RPMI7951 (cell line): ENCODE measurements at places on chromosomes 11 and 22. TPM values are rescaled to one million over a fixed set of nuclear protein-coding genes. Genes with fewer than 3 reads are reported as not detected.

DNA sequence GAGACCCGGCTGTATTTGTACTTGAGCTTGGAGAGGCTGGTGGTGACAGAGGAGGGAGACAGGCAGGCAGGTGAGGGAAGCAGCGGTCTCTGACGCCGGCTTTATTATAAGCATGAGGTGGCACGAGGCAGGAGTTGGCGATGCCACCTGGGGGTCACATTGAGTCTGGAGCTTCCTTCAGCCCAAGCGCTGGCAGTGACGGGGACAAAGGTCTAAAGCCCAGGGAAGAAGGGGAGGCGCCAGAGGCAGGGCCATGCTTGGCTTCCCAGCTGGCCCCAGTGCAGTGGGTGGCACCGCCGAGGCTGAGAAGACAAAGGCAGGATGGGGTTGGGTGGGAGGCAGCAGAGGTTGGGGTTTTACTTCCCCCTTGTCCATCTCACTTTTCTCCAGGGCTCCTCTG, 4.5 kb downstream of the FXYD2 start:
- no peak for DNase-seq

- DNase-seq: peak; percentile 7
These were observed 9.6 kb downstream of the BACE1-AS start for GRCh38 chr11:117300773-117301172.

DNA sequence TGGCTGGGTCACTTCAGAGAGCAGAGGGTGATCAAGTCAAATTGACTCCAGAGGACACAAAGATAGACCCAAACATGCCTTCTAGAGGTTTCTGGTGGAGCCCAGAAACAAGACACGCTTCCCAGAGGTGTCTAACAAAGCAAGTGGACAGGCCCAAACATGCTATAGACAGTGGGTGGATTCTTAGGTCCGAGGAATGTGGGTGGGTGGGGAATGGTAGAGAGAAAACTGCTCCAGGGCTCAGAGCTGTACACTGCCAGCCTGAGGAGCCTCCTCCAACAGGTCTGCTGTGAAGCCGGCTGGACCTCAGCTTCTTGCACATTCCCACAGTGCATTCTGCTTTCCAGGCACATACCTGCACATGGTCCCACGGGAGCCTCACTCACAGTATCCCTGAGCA, 116.8 kb upstream of the NECTIN1 start:
- no peak for DNase-seq

Gene YPEL4
- total RNA-seq: 0.20 and 1.1 TPM in 2 replicates

DNA sequence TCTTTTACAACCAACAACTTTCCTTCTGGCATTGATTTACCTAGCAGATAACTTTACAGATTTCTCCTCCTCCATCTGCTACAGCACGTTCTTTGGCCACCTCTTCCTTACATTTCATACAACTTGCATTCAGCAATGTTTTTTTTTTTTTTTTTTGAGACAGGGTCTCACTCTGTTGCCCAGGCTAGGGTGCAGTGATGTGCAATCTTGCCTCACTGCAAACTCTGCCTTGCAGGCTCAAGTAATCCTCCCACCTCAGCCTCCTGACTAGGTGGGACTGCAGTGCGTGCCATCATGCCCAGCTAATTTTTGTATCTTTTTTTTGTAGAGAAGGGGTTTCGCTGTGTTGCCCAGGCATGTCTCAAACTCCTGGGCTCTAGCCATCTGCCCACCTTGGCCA, 6.5 kb downstream of the PDE3B start:
- no peak for DNase-seq

DNA sequence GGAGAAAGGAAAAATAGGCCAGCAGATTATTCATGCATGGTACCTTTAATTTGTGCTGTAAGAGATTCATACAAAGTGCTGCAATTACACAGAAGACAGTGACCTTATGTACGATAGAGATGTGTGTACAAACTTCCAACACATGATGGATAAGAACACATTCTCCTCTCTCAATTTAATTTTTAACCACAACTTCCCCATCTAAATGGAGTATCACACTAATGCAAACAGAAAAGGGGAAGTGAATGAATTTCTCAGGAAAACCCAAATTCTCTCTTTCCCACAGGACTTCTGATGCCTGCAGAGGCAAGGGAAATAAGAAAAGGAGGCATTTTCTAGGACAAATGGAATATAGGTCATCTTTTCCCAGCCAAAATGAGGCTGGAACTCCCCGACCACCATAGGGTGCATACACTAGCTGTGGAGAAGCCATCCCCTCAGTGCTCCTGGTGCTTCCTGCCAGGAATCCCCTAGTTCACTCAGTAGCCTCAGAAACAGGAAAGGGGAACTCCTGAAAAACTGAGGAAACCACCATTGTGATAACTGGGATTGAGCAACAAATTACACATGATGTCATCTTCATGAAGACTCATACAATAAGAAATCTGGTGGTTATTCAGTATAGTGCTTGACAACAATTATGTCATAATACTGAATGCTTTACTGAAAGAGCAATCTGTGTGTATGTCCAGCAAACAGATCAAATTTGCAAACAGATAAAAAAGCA, 22.4 kb downstream of the MMP10 start:
- peak; percentile 44 for DNase-seq

Gene ASCL2
- total RNA-seq: not detected in 2 replicates

Gene APOL2
- 25.6 and 37.0 TPM in 2 replicates for total RNA-seq

- no peak for DNase-seq
These were observed 23.5 kb downstream of the PITPNB start for GRCh38 chr22:27895600-27895999.

DNA sequence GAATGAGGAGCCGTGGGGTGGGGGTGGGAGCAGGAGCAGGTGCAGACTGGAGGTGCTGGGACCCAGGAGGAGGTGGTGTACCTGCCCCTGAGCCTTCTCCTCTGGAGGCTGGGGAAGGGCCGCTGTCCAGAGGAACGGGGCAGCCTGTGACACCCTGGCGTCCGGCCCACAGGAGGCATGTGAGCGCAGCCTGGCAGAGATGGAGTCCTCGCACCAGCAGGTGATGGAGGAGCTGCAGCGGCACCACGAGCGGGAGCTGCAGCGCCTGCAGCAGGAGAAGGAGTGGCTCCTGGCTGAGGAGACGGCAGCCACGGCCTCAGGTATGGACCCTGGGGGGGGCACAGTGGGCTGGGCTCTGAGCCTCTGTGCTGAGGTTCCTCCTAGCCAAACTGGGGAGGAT, 42.2 kb upstream of the GCAT start:
- no peak for DNase-seq

- no peak for DNase-seq
These were observed 145.9 kb downstream of the GRIK4 start for GRCh38 chr11:120657306-120658070.

DNA sequence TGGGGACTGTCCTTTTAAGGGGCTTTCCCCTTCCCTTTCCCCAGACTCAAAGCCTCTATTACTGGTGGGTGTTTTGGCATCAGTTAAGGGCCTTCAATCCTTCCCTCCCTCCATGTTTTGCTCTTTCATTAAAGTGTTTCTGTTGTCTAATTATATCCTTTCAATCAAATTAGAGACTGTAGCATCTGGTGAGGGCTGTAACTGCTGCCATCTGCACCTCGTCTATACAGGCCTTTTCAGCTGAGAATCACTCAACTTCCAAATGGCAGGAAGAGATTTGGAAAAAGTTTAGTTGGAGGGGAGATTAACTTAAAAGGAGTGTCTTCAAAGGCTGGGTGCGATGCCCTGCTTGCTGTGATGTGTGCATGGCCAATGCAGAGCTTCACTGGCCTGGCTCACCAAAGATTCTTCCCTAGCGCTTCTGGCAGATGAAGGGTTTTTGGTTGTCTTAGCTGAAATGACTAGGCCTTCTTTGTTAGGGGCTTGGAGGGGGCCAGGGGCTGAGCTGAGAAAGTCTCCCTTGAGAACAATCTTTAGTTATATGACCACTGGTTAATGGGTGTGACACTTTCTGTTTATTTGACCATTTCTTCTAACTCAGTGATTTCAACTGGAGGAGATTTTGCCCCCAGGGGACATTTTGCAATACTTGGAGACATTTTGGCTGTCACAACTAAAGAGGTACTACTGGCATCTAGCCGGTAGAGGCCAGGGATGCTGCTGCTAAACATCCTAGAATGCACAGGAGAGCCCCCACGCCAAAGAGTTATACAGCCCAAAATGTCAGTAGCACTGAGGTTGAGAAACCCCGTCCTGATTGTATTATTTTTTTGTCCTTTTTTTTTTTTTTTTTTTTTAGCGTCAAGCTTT, 7.5 kb downstream of the KREMEN1 start:
- peak; percentile 89 for DNase-seq

DNA sequence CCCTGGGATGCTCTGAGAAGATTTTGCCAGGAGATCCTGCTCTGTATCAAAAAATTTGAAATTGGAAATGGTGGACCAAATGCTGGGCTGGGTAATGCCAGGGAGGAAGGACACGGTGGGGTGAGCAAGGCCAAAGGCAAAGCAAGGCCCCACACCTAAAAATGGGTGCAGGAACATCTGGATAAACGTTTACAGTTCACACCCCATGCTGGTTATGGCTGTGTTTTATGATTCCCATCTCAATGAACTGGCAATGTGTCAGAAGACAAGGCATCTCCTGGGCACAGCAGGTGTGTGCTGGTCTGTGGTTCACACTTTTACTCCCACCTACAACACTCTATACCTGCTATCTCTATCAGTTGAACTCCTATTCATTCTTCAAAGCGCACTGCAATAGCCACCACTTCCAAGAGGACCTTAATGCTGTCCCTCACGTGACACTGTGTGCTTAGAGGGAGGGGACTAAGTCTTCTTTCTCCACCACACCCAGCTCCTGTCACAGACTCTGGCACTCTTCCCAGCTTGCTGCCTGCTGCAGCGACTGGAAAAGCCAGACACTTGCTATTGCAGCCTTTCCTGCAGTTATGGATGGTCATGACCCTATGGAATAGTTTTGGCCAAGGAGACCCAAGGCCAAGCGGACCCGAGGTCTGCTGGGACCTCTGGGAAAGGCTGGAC, 277.5 kb downstream of the CTTN start:
- DNase-seq: peak; percentile 11

- no peak for DNase-seq
These were observed 5.0 kb downstream of the CYB561A3 start for GRCh38 chr11:61356706-61357105.

- no peak for DNase-seq
These were observed 3.7 kb downstream of the OSBP start for GRCh38 chr11:59611570-59612565.

Gene TMEM191B
- not detected in 2 replicates for total RNA-seq

Gene RPUSD4
- 16.1 and 18.8 TPM in 2 replicates for total RNA-seq

Gene HOATZ
- not detected in 2 replicates for total RNA-seq

DNA sequence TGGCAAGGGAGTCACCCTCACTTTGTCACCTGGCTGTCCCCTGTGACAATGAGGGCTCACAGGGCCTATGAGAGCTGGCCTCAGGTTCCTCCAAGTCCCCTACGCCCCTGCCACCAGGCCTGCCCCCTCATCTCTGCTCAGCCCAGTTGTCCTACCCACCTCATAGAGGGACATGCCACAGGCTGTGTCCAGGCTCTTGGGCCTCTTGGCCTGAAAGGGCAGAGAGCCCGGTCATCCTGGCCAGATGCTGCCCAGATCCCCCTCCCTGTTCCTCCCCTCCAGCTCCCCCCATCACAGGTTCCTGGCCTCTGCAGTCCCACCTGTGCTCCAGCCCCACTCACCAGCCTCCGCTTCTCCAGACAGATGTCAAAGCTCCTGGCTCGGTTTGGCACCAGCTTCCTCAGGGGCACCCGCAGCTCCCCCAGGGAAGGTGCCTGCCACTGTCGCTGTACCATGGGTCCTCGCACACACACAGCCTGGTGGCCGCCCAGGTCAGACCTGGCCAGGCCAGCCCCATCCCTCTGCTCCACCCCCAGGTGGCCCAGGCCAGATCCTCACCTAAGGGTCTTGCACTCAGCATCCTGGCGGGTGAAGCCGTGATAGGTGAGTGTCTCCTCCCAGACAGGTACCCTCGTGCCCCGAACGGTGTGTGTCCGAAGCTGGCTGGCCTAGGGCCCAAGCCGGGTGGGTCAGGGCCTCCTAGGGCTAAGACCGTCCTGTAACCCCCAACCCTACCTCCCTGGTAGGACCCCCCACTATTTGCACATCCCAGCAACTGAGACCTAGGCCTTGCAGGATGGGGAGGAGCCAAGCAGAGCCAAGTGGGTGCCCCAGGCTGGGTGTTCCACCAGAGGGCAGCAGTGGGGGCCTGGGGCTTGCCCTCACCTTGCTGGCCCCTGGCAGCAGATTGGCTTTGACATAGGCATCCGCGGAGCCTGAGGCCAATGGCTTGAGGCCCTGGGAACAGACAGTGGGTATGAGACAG, 8.3 kb downstream of the NDUFV1 start:
- peak; percentile 13 for DNase-seq

Gene CHADL
- 0.29 TPM in 1 of 2 replicates, not detected in the other for total RNA-seq

DNA sequence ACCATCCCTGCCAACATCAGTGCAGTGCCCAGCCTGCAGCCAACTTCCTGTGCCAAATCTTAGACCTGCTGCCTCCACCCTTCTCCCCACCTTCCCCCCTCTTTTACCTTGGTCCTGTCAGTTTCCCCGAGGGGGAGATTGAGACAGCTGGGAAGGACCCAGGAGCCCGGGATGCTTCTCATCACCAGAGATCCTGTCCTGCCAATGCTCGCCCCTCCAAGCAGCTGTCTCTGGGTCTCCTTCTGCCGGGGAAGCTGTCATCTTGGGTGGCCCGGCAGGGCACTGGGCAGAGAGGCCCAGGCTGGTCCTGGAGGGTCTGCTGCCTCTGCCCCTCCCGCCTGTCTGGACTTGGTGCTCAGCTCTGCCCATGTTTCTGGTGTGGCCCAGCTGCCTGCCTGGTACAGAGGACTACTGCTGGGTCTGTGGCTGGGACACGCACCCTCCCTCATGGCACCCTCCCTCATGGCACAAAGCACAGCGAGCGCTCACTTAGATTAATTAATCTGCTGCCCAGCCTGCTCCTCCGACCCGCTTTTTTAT, 60.4 kb upstream of the THY1 start:
- no peak for DNase-seq

Gene MYRF
- 0.10 and 0.12 TPM in 2 replicates for total RNA-seq

- peak; percentile 61 for DNase-seq
These were observed 71.4 kb downstream of the PIWIL3 start for GRCh38 chr22:24703101-24703500.

- no peak for DNase-seq
These were observed 19.9 kb downstream of the IGHMBP2 start for GRCh38 chr11:68923614-68924013.

DNA sequence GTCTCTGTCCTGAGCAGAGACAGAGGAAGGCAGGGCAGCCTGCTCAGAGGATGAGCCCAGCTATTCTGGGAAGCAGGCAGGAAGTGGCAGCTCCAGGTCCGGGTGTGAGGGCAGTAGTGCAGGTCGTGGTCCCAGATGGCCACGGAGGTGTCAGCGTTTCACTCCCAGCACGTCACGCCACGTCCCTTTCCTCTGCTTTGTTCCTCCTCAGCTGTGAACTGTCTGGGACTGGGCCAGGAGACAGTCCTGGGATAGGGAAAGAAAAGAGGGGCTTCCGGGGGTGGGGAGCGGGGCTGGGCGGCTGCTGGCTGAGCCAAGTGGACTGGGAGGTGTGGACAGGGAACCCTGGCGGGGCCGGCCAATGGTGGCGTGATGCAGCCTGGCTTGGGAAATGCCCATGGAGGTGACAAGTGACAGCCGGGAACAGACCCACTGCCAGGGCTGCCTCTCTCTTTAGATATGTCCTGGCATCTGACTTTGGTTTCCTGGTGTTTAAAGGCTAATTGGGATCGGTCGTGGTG, 64.7 kb downstream of the KCNQ1 start:
- no peak for DNase-seq

Gene MMP27
- total RNA-seq: not detected in 2 replicates

GRCh38 chr11:103067118-103067517, 24.8 kb downstream of the DCUN1D5 start:
- DNase-seq: no peak

Gene DMC1
- total RNA-seq: 0.12 and 0.20 TPM in 2 replicates
